ENCODE measurements at places on chromosomes 5 and 9.

DNA sequence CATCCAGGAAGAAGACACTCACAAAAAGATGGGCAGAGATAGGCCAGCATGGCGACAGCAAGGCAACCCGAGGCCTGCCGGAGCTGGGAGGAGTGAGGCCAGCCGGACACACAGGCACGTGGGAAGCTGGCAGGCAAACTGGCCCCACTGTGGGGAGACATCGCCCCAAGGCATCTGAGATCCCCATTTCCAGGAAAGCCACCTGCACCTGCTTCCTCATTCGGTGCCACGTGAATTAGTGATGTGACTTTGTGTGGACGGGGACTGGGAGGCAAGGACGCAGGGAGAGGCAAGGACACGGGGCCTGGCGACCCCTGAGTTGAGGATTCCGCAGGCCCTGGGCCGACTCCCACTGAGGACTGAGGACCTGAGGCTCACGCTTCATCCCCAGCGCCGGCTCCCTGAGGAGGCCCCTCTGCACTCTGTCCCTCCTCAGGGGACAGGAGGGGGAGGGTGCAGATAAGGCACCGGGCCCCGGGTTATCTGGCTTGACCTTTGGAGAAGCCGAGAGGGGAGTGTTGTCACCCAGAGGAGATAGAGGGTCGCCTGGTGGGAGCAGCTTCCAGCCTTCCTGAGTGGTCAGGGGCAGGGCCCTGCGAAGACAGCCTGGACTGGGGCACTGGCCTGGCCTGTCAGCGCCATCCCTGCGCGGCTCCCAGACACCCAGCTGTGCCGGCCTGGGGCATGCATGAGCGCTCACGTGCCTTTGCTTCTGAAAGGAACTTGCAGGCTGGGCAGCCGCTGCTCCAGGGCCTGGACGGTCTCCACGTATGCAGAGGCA lies 39.7 kb downstream of the NDUFS6 start:
- no peak for DNase-seq

DNA sequence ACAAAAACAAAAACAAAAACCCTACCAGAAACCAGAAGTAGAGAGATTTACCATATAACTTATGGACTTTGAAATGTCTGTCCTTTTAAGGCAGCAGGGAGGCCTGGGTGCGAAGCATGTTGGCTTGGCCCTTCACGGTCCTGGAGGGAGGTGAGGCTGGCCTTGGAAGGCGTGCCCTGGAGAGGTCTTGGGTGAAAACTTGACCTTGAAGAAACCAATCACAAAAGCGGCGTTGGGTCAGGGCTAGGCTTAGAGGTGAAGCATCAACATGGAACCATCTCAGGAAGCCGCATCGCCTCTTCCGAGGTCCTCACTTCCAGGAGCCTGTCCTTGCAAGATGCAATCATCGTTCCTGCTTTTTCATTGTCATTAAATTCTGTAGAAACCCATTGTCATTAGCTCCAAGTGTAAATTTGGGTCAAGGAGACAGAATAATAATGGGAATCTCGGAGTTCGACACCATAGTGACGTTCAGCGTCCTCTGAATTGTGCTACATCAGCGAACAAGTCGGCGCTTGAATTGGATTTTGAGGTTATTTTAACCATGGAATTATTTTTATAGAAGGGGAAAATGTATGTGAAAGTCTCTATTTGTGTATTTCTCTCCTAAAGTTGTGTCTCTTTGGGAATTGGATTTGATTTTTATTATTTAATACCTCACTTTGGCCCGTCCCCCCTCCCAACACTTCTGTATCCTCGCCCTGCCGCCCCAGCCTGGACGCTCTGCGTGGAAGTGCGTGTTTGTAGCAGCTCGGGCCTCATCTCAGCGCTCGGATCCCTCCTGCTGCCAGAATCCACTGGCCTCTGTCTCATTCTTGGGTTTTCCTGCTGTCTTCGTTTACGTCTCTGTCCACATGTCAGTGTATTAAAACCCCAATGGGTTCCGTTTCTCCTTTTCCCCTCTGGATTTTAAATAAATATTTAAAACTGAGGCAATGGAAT lies 11.1 kb upstream of the ORM1 start:
- no peak for DNase-seq

DNA sequence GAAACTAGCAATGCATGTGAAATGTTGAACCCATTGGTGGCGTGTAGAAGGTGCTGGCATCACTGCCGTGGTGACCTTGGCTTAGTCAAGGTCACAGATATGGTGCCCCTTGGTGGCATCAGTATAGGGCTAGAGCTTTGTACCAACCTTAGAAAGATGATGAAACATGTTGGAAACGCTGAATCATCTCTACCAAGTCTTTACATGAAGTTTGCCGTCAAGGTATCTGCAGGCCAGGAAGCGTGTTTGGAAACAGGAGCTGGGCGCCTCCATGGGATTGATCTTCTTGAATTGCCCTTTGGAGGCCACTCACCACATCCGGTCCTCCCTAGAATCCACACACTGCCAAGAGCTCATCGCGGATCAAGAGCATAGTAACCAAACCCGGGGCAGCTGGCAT lies 16.9 kb upstream of the BOD1 start:
- no peak for DNase-seq

GRCh38 chr9:107554636-107555035 lies 65.1 kb upstream of the KLF4 start:
- no peak for DNase-seq

GRCh38 chr5:133130387-133131118 lies 78.7 kb downstream of the HSPA4 start:
- no peak for DNase-seq

DNA sequence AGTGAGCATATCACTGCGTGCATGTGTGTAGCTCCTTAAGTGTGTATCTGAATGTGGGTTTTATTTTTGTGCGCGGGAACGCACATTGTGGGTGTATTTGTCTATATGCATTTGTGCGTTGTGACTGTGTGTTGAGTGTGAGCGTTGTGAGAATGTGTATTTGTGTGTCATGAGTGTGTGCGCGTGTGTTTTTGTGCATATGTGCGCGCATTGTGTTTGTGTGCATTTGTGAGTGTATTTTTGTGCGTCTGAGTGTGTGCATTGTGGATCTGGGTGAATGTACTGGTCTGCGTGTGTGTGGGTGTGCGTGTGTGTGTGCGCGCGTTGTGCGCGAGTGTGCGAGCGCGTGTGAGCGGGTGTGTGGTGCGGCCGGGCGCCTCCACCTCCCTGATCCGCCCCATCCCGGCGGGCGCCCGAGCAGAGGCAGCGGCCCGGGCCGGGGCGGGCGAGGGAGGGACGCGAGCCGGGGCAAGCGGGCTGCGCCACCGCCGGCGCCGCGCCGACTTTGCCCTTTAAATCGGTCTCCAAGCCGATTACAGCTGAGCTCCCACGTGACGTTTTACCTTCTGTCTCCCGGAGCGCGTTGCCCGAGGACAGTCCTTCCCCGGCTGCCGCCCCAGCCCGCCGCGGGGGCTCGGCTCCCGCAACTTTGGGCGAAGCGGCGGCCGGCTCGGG lies at the start of gene RASGRF2:
TSS of gene RASGRF2 (plus strand) at position 596 of the 675 bp plus-strand sequence. CDS start 376 bp downstream, outside the sequence.
- peak; percentile 24 for DNase-seq

DNA sequence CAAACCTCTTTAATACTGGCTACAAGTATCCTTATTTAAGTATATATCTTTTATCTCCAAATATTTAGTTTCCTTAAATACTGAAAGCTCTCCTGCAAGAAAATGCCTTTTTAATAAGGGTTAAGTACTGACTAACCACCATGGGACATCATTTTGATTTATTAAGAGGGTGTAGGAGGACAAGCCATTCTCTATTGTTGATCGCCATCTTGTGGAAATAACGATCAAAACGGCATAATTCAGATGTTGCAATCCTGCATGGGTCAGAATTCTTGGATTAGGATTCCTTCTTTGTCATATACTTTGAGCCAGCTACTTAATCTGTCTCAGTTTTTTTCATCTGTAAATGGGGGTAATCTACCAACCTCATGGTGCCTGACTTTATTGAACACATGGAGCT lies 28.7 kb upstream of the C5orf46 start:
- no peak for DNase-seq

GRCh38 chr5:142472306-142472951 lies 147.6 kb upstream of the SPRY4 start:
- peak; percentile 45 for DNase-seq

GRCh38 chr9:25094518-25094917 lies 548.8 kb upstream of the IZUMO3 start:
- no peak for DNase-seq

GRCh38 chr9:5712651-5713390 lies 83.9 kb downstream of the RIC1 start:
- no peak for DNase-seq

DNA sequence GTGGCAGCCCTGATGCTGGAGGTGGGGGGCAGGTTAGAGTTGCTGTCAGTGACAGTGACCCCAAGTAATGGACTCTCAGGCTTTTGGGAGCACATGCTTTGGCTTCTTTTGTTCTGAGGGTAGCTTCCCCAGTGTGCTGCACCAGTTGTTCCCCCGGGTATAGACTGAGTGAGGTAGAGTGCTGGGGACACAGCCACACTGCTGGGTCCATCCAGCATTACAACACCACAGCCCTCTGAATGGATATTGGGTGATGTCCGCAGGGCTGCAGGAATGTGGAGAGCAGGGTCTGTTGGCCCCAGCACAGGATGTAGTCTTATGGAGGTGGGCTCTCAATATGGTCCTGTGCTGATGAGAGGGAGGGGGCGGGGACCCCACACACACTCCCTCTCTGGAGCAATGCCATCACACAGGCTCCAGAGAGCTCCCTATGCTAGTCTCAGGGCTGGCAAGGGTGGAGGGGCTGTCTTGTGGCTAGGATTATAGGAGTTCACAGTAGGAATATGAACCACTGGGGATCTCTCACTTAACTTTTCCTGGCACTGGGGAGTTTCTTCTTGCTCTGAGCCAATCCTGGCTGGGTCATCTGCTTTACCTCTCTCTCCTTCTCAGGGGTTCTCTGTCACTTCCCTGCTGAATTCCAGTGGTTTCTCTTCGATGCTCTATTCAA lies 20.7 kb downstream of the OSMR start:
- no peak for DNase-seq

DNA sequence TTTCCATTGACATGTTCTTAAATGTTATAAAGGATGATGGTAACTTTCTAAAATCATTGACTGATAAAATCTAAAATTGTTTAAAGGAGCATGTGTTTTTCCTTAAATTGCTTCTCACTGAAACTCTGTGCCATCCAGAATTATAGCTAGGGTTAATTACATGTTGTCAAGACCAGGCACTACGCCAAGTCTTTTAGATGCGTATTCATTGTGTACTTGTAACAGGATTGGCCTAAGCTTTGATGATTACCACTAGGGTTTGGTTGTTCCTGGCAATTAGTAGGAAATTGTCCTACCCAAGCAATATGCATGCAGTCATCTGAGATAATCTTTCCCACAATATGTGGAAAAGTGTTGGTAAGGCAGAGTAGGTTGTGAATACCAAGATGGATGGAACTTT lies 43.8 kb downstream of the PRKACG start:
- no peak for DNase-seq

- DNase-seq = no peak
Observed at GRCh38 chr9:133649194-133649593, 13.0 kb downstream of the DBH start.

GRCh38 chr5:116652903-116653302 lies 78.3 kb upstream of the SEMA6A start:
- DNase-seq = no peak

DNA sequence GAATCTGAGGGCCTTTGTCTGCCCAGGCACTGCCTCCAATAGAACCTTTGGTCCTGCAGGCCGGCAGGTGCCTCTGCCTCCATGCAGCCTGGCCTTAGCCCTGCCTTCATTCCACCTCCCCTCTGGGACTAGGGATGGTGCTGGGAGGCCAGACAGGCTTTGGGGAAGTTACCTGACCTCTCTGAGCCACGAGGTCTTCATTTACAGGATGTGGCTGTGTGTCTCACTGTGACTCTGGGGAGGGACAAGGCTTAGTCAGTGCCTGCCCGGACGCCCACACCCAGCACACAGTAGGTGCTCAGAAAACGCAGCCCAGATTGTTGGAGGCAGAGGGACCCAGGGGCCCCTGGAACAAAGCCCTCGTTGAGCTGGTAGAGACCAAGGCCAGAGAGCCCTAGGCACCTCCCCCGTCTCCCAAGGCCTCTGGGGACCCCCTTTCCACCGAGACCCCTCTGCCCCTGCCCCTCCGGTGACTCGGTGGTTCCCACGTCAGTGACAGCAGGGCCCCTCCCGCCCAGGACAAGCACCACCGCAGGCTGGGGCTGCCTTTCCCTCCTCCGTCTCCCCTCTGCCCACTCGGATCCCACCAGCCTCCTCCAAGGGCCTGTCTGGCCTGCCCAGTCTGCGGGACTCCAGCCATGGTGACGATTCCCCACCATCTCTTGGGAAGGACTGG lies 46.9 kb upstream of the EGFL7 start:
- no peak for DNase-seq

- no peak for DNase-seq
Observed at GRCh38 chr5:145848854-145849253, 13.7 kb upstream of the PRELID2 start.

GRCh38 chr5:107764282-107764681 lies 93.5 kb upstream of the EFNA5 start:
- DNase-seq = no peak

- no peak for DNase-seq
Observed at GRCh38 chr5:146632620-146633322, 116.8 kb upstream of the GPR151 start.

DNA sequence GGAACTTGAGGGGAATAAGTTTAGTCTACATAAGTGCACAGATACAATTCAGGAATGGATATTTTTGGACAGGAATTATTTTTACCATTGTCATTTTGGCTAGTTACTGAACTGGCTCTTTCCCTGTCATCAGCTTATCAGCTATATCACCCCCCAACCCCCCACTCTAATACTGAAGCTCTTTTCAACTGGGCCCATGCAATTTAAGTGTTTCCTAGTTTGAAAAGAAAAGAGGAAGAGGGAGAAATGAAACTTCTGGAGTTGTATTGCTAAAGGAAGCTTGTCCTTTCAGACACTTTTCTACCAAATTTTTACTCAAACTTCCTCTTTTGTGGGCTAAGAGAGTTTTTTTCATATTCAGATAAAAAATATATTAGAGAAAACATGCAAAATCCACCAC lies 18.5 kb upstream of the TIMD4 start:
- DNase-seq = no peak

DNA sequence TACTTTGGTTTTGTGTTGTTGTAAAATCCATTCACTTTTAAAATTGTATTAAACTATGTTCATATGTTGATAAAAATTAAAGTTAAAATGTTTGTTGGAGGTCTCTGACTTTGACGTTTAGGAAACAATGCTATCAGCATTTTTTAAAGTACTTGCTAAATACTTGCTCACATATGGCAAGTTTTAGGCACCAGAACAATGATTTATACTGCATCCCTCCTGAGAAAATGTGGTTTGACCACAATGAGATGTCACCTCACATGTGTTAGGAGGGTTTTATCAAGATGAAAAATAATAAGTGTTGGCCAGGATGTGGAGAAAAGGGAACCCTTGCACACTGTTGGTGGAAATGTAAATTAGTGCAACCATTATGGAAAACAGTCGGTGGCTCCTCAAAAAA lies 180.8 kb downstream of the HSD17B3 start:
- DNase-seq = no peak
